MV-4-11 (cell line): ENCODE measurements at places on chromosomes 1 and 21.

- DNase-seq: peak; percentile 81
Measured at GRCh38 chr1:156491151-156491949, 9.2 kb downstream of the MEF2D start.

GRCh38 chr1:69940231-69940630 is 265.1 kb downstream of the LRRC40 start:
- no peak for DNase-seq

DNA sequence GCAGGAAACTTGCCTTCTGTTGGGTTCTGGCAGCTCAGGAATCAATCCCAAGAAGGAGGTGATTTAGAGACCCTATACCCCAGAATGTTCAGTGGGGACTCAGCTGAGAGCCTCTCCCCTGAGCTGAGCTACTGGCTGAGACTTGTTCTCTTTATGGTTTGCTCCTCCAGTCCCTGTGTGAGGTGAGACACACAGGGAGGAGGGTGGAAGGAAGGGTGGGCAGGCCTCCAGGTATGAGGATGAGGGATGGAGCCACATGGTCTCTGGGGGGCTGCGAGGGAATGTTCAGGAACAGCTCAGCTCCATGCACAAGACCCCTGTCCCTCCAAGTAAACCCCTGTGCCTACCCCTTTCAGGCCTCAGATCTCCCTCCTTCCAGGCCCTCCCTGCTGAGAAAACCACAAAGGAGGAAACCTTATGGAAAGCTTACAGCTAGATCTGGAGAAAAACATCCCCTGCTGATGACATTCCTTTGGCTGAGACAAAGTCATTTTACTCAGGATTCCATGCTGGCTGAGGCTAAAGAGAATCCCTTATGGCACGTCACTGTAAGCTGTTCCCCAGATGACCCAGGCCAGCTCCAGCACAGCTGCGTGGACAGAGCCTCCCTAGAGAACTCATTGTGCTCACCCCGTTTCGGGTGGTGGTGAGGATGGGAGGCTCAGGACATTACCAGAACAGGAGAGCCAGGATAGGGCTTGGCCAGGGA is 91.5 kb upstream of the IPO9 start:
- no peak for DNase-seq

- DNase-seq: no peak
Measured at GRCh38 chr1:239647045-239647444, 260.7 kb downstream of the CHRM3 start.

- no peak for DNase-seq
Measured at GRCh38 chr1:169899519-169900217, 6.0 kb upstream of the SCYL3 start.

DNA sequence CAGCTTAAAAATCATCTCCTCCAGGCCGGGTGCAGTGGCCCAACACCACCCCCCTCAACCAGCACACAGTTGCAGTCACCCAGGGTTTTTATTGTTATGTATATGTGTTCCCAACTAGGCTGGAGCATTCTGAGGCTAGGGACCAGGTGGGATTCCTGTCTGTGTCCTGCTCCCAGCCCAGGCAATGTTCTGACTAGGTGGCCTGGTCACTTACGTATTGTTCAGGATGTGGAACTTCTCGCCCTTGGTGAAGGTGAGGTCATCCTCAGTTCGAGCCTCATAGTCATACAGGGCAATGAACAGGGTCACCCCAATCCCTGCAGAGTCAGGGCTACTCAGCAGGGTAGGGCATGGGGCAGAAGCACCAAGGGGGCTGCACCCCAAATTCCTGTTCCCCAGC is 12.2 kb downstream of the FGR start:
- no peak for DNase-seq

DNA sequence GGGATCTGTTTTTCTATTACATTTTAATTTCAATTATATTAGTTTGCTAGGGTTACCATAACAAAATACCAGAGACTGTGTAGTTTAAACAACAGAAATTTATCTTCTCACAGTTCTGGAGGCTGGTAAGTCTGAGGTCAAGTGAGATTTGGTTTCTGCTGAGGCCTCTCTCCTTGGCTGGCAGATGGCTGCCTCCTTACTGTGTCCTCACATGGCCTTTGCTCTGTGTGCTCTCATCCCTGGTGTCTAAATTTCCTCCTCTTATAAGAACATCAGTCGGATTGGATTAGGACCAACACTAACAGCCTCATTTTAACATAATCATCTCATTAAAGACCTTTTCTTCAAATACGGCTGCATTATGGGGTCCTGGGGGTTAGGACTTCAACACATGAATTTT is 195.2 kb upstream of the CHODL start:
- no peak for DNase-seq

GRCh38 chr1:207868774-207869721 is 41.9 kb downstream of the CD34 start:
- DNase-seq: peak; percentile 37

GRCh38 chr1:230281556-230281955 is 144.6 kb downstream of the PGBD5 start:
- DNase-seq: no peak

- DNase-seq: peak; percentile 74
Measured at GRCh38 chr1:58927041-58927721, 143.3 kb upstream of the JUN start.

- DNase-seq: peak; percentile 79
Measured at GRCh38 chr1:169260478-169261151, 107.0 kb downstream of the NME7 start.

GRCh38 chr1:201354151-201354900 is 23.2 kb downstream of the TNNT2 start:
- no peak for DNase-seq

DNA sequence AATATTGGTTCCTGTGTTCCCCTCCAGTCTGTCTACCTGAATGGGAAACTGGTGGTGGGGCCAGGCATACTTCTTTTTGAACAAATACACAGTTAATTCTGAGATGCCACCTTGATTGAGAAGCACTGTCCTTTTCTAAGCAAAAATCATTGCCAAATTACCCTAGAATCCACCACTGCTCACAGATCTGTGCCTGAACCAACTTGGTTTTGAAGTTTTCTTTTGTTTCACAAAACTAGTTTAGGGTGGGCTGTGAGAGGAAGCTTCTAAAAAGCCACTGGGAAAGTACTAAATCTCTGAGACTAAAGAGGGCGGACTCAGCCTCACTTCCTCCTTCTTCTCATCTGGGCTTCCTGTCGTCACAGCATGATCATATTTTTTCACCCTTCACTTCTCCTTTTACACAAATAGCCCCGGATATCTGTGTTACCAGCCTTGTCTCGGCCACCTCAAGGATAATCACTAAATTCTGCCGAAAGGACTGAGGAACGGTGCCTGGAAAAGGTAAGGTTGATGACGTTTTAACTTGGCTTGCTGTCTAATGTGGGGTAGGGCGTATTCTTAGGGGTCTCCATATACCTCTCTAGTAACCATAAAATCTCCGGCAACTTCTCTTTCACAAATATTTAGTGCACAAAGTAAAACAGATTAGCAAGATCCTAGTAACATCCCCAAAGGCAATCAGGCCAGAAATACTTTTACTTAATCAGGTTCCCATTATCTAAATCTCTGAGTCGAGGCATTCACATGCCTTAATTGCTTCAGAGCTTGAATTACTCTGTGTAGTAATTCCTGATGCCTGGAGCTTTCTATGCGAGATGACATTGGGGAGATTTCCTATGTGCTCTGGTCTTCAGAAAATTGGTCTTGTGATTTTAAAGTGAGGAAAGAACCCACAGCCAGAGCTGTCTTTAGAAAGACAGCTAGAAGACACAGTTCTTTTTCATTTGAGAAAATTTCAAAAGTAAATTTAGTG is at the start of gene CD53:
Gene CD53, plus strand, starts transcription at position 404 of the 976 bp plus-strand sequence. CDS start 18,261 bp downstream, outside the sequence.
- peak; percentile 96 for DNase-seq

DNA sequence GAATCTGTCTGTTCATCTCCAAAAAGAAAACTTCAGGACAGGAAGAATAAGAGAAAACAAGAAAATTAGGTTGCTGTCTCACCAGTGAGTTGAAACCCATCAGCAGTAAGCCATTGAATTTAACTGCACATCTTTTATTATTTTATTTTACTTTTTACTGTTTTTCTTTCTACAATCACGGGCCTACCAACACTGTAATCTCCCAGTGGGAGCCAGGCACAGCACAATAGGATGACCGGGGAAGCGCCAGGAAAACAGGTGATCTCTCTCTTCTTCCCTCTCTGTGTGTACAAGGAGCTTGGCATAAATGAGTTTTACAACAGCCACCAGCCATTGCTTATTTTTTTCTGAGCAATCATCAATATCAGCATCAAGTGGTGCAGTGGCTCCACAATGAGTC is 113.1 kb upstream of the ESRRG start:
- DNase-seq: no peak

- no peak for DNase-seq
Measured at GRCh38 chr1:19059773-19060172, 103.3 kb upstream of the IFFO2 start.

DNA sequence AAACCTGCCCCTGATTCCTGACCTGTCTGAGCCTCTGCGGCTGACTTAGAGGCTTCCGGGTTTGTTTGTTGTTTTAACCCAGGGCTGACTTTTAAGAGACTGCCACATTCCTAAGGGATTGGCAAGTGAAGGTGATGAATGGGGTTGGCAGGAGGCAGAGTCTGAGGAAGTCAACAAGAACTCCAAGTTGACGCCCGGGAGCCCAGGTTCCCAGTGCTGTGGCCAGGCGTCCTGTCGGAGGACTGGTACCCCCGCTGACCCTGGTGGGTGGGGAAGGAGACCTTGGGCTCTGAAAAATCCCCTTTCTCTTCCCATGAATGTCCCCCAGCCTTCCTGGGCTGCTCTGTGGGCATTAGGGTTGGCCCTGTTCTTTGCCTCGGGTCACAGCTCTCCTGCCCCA is 19.7 kb upstream of the EPS8L3 start:
- no peak for DNase-seq

GRCh38 chr1:63813829-63814277 is 40.0 kb downstream of the ROR1 start:
- peak; percentile 7 for DNase-seq

DNA sequence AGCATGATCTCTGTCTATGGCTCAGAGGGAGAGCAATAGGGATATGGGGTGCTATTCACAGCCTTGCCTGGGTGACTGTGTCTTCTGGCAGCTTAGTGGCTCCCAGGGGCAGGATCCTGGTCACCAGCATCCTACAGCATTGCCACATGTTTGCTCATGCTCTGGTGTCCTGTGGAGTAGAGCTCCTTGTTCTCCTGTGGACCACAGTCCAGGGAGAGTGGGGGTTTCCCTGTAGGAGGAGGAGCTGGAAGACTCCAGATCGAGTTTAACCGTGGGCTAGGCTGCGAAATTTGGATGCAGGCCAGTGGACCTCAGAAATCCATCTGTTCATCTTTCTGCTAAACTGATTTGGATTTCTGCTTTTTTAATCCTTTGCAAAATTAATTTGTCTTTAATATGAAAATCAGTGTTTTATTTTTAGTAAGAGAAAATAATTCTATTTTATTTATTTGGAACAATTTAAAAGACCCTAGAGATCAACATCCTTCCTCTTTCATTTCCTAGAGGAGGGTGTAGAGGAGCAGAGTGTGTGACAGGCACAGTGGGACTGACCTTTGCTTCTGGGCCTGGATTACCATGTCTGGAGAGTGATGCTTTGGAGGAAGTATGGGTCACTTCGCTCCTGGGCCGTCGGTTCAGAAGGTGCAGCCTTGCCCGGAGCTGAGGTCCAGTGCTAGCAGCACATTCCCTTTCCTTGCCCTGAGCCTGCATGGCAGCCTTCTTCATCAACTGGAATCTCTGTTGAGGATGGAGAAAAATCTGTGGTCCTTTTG is 17.4 kb downstream of the ADARB1 start:
- no peak for DNase-seq

DNA sequence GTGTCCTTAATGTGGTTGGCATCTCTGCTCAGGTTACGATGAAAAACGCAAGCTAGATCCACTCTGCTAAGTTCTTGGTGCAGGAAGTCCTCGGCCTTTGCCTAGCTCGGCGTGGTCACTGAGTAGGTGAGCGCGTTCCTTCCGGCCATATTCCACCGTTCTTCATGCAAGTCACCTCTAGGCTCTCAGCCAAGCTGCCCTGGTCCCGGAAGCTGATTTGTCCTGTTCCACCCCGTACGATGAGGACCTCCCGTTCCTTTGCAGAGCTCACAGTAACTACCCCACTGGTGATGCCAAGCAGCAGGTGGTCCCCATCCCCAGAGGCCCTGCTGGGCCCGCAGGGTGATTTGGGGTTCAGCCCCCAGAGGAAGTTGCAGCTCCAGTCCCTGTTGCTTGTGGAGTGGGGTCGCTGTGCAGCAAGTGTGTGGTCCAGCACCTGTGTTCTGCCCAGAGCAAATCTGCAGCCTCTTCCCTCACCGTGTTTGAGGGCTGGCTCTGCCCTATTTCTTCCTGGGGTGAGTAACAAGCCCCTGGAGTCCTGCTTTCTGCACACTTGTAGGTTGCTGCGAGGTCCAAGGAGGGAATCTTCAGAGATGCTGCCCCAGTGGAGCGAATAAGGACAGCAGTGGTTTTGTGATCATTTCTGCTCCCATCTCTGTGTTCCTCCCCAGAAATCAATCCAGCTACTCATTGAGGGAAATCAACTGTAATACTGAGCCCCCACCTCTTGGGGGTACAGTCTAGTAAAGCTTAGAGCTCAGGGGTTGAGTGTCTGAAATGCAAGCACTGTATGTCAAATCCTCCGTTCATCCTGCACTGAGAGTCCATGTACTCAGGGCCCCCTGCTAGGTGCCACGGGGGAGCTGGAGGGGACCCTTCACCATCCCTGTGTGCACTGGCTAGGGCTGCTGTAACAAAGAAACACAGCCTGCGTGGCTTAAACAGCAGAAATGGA is 2.3 kb downstream of the UMODL1 start:
- DNase-seq: no peak

- peak; percentile 85 for DNase-seq
Measured at GRCh38 chr21:26437326-26438009, 135.6 kb downstream of the CYYR1 start.

- no peak for DNase-seq
Measured at GRCh38 chr1:50252196-50252595, 143.5 kb downstream of the ELAVL4 start.

GRCh38 chr1:110387048-110387754 is 3.6 kb downstream of the SLC16A4 start:
- no peak for DNase-seq

- DNase-seq: no peak
Measured at GRCh38 chr1:184049291-184049690, 2.2 kb upstream of the TSEN15 start.

- DNase-seq: no peak
Measured at GRCh38 chr1:82991569-82991968, 1007.4 kb downstream of the TTLL7 start.

DNA sequence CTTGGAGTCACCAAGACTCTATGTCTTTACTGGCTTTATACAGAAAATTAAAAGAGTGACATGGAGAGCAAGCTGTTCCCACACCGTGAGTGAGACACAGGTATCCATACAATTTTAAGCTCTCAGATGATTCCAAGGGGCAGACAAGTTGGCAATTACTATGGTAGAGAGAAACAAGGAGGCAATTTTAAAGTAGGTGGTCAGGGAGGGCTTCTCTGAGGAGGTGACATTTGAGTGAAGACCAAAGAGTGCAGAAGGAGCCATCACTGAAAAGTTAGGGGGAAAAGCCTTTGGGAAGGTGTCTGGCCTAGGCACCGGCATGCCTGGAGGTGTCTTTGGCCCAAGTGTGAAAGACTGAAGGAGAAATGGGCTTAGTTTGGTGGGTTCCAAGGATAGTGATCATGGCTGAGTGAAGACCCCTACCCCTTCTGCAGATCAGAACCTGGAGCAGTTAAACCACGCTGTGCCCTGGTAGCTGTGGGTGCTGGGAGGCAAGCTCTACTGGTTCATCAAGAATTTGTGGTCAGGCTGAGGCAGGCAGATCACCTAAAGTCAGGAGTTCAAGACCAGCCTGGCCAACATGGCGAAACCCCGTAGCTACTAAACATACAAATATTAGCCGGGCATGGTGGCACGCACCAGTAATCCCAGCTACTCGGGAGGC is 10.4 kb downstream of the IFI6 start:
- DNase-seq: no peak

GRCh38 chr1:5640845-5641244 is 351.4 kb downstream of the NPHP4 start:
- no peak for DNase-seq

- DNase-seq: peak; percentile 13
Measured at GRCh38 chr1:156970017-156970416, 49.6 kb downstream of the LRRC71 start.
